ENCODE measurements at places on chromosomes 5 and 9. TPM values are rescaled to one million over a fixed set of nuclear protein-coding genes. Genes with fewer than 3 reads are reported as not detected.

The IL33 gene
- total RNA-seq: 0.06 TPM

The PCDHA1 gene
- total RNA-seq: 0.42 TPM

The CCL21 gene
- total RNA-seq: not detected

The BNC2 gene
- 4.2 TPM for total RNA-seq

The WNK2 gene
- total RNA-seq: 2.8 TPM

The GLIPR2 gene
- total RNA-seq: 29.9 TPM

The MRPS27 gene
- 91.3 TPM for total RNA-seq

The MRPS30 gene
- total RNA-seq: 54.9 TPM

The DUSP1 gene
- 67.7 TPM for total RNA-seq

The ENTREP1 gene
- 0.74 TPM for total RNA-seq

The PRDM9 gene
- total RNA-seq: not detected

The C9orf153 gene
- not detected for total RNA-seq

The PCAT7 gene
- total RNA-seq: not detected

The SMARCA2 gene
- total RNA-seq: 56.6 TPM

GRCh38 chr5:112293587-112293986, 125.5 kb downstream of the EPB41L4A start:
- no peak for DNase-seq

GRCh38 chr5:133399247-133399891, 213.0 kb downstream of the FSTL4 start:
- DNase-seq: no peak

- no peak for DNase-seq
Measured at GRCh38 chr5:127886081-127886480, 182.9 kb downstream of the CCDC192 start.

- no peak for DNase-seq
Measured at GRCh38 chr5:137712139-137712667, 23.7 kb downstream of the KLHL3 start.

GRCh38 chr9:125466411-125466810, 204.8 kb downstream of the GAPVD1 start:
- no peak for DNase-seq

GRCh38 chr5:139829471-139829870, 33.9 kb downstream of the PSD2 start:
- no peak for DNase-seq

GRCh38 chr5:40960037-40960436, 50.7 kb downstream of the C7 start:
- no peak for DNase-seq

DNA sequence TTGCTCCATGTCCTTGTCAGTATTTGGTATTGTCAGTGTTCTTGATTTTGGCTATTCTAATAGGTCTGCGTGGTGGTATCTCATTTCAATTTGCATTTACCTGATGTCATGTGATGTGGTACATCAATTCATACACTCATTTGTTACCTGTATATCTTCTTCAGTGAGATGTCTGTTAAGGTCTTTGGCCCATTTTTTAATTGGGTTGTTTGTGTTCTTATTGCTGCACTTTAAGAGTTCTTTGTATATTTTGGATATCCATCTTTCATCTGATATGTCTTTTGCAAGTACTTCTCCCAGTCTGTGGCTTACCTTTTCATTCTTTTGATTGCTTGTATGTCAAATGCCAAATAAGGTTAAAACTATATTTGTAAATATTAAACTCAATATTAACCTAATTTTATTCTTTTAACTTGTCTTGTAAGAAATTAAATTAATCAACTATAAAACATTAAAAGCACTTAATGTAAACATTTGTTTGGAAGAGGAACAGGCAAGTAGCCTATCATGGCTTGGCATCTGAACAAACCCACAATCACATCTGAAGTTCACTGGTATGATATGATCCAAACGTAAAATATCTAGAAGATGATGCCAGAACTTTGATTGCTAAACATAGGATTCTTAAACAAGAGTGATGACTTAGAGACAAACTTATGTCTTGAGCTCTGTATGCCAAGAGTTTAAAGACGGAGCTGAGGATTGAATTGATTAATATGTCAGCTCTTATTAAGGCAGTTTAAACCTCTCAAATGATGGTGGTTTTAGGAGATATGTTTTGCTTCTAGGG, 587.3 kb downstream of the ANXA1 start:
- DNase-seq: no peak

GRCh38 chr5:116508835-116509234, 65.8 kb downstream of the SEMA6A start:
- no peak for DNase-seq

- no peak for DNase-seq
Measured at GRCh38 chr9:5230554-5230953, 665 bp upstream of the INSL4 start.

GRCh38 chr9:74056023-74056422, 441.1 kb upstream of the RORB start:
- DNase-seq: no peak

- DNase-seq: no peak
Measured at GRCh38 chr9:33932078-33932807, 115.3 kb downstream of the UBE2R2 start.

DNA sequence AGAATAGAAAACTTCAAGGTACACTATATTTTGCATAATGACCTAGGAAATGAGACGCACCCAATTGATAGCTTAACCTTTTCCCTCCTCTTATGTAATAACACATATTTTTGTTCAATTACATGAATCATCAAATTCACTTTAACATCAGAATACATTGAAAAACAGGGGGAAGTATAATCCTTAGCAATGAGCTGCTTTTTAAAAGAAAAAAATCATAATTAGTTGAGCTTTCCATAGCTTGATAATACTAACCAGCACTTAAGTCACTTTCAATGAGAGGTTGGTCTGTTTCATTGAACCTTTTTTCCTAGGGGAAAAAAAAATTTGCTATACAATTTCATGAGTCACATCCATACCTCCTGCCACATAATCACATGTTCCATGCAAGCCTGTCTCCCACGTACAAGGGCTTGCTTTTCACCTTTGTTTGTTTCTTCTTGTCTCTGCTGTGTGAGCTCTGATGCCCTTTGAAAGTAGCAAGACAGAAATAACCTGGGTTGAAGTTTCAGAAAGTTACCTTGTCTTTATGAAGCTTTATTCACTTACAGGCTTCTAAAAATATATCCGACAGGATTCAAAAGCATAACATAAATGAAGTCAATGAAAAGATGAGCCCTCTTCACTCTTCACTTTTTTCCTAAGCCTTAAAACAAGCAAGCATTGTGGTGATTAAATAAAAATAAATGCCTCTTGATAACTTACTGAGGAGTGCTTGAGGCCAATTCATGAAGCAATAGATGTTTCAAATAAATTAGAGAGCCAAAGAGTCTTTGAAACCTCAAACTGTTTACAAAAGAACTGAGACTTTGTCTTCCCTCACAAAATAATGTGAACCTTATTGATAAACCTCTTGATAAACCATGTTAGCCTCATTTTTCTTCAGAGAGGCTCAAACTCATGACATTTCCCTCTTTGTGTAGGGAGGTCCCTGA, 108.5 kb downstream of the FEM1C start:
- DNase-seq: peak; percentile 40

- no peak for DNase-seq
Measured at GRCh38 chr5:95988877-95989276, 27.2 kb upstream of the ELL2 start.

- no peak for DNase-seq
Measured at GRCh38 chr9:12958279-12958678, 183.5 kb downstream of the LURAP1L start.

- no peak for DNase-seq
Measured at GRCh38 chr9:82584349-82584863, 478.5 kb downstream of the RASEF start.

- no peak for DNase-seq
Measured at GRCh38 chr5:90844931-90845330, 286.3 kb downstream of the ADGRV1 start.

DNA sequence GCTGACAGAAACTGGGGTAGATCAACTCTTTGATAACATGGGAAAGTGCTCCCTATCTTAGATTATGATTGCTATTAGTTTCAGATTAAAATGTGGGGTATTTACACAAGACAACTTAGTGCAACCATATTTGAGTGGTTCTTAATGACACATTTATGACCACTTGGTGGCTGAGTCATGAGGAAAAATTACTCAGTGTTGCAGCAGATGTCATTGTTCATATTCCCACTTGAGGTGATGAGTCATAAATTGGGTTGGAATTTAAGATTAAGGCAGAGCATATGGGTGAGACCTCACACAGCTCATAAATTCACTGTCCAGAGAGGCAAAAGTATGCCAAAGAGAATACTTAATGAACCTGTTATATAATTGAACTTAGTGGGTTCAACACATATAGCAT, 408.3 kb downstream of the DMRT2 start:
- DNase-seq: peak; percentile 93

DNA sequence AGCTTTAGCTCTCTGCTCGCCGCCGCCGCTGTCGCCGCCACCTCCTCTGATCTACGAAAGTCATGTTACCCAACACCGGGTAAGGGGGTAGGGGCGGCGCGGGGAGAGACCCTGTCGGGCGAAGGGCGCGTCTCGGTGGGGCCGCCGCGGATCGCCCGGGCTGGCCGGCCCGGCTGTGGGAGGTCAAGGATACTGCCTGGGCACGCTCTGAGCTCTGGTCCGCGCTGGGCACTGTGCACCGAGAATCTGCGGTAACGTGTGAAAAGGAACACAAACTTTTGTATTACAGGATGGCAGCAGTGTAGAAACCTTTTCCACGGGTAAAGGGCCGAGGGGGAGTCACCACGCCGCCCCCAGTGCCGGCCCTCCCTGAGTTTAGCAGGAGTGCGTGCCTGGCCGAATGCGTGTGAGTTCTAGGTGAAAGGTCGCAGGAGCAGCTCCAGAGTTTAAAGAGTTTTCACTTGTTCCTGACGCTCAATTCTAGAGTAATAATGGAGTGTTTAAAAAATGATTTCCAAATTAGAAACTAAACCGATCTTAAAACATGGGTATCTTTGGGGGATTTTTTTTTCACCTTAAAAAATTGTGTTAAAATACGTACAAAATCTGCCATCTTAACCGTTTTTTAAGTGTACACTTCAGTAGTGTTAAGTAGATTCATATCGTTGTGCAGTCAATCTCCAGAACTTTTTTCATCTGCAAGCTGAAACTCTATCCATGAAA, at the start of gene HSDL2:
Gene HSDL2 (plus strand): TSS at position 7 of the 723 bp plus-strand sequence. CDS start 56 bp downstream, at position 63.
- DNase-seq: peak; percentile 70

- DNase-seq: peak; percentile 65
Measured at GRCh38 chr9:2623288-2624050, 1.9 kb downstream of the VLDLR start.

GRCh38 chr5:146789712-146790653, 88.6 kb downstream of the PPP2R2B start:
- no peak for DNase-seq

DNA sequence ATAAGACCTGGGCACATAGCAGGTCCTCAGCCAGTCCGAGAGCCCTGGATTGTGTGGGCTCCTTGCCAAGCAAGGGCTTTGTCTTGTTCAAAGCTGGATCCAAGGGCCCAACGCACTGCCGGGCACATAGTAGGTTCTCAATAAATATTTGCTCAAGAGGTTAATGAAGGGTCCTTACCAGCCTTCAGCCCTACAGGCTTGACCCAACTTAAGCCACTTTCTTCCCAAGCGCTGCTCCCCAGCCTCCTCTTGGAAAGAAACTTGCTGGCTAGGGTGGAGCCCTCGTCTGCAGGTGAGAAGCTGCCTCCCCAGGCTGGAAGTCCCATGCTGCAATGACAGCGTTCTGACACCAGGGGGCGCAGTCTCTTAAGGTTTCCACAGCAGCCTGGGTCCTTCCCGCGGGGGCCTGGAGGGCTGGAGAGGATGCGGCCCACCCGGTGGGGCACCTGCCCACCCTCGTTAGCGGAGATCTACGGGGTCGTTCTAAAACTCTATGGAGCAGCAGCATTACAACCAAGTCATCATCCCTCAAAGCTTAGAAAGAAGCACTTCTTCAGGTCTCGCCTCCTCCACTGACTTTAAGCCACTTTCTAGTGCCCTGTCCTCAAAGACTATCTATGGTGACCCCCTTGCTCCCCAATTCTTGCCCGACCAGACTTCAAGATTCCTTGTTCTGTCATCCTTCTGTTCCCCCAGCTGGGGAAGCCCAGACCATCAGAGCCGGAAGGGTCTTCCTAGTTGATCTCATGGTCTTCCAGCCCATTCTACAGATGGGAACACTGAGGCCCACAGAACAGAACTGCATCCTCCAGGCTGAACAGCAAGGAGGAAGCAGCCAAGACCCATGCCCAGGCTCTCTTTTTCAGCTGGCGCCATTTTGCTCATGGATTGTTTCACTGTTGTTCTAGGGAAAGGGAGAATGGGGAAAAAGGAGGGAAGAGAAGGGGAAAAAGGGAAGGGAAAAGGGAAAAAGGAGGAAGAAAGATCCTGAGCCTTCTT, 115.4 kb downstream of the LHX2 start:
- DNase-seq: peak; percentile 82

GRCh38 chr9:129307227-129307970, 129.3 kb upstream of the IER5L start:
- no peak for DNase-seq

DNA sequence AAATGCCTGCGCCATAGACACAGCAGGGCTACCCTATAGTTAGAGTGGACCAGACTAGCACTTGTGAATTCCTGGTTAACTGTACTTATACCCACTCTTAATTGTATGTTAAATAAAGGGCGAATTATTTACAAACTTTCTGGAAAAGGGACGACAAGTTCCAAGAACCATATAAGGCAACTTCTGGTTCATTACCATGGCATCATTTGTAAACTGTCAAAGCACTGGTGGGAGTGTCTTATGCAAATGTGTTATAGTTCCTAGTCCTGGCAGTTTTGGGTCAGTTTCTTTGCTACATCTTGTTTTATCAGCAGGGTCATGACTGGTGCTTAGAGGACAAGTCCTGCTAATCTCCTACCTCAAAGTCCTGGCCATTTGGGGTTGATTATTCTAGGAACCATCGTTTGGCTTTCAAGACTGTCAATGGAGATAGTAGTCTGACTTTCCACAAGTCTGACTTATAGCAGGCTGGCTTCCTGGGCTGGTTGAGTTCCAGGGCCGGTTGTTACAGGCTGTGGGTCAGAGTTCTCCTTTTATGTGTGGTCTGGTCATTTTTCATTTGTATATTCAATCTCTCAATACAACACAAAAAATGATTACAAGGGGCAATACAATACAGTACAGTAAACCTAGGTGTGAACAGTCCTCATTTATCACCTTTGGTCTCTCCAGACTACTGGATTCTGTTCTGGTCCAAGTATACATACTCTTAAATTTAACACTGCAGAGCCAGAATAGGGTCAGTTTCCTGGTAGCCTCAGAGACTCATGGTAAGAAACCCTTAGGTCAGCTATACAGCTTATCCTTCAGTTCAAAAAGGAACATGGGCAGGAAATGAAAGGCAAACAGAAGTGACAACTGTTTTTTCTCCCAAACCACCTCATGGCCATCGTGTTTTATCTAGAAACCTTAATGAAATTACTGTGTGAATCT, 8.3 kb upstream of the CFAP95 start:
- no peak for DNase-seq

GRCh38 chr5:157186309-157187045, 5.8 kb downstream of the ITK start:
- DNase-seq: no peak

GRCh38 chr5:40873286-40873880, 32.2 kb downstream of the CARD6 start:
- no peak for DNase-seq

DNA sequence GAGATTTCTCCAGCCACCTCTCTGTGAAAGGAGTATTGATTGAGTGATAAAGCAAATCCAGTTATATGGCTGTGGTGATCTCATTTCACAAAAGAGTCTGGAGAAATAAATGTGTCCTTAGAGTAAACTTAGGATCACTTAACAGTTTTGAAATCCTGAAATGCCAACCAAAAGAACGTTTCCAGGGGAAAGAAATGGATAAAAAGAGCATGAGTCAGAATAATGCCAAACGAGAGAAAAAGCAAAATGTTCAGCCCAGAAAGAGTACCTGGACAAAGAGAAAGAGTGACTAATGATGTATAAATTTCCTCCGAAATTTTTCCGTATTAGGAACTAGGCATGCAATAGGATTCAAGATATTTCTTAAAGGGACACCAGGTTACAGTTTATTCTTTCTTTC, 463.1 kb upstream of the CDH10 start:
- no peak for DNase-seq
